Right renal cortex interstitium (tissue), 3 donors: ENCODE measurements at places on chromosomes 1 and 21. TPM values are rescaled to one million over a fixed set of nuclear protein-coding genes. Genes with fewer than 3 reads are reported as not detected.

BLACAT1 gene
- 2.7 TPM for polyA plus RNA-seq

DNA sequence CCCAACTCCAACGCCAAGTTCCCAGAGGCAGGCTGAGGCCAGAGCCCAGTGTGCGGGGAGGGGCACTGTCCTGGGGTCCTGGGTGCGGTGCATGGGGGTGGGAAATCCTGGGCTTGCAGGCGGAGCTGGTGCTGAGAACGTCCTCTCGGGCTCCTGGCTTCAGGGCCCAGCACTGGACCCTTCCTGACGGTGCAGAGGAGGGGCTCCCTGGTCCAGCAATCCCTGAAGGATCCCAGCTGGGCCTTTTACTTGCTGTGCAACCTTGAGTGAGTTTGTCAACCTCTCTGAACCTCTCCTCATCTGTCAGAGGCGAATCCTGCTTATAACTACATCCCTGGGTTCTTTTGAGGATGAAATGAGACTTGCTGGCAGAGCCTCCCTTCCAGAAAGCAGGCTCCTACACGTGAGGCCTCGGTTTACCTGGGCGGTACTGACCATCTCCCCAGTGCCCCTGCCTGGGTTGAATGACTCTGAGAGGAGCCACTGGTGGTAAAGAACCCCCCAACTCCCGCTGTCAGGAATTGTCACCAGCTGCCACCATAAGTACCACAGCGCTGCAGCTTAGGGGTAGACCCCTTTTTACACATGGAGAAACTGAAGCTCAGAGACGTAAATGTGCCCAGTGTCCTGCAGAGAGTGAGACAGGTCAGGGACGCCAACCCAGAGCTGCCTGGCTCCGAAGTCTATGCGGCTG, 77.3 kb downstream of the DHRS3 start:
- no peak for DNase-seq

DNA sequence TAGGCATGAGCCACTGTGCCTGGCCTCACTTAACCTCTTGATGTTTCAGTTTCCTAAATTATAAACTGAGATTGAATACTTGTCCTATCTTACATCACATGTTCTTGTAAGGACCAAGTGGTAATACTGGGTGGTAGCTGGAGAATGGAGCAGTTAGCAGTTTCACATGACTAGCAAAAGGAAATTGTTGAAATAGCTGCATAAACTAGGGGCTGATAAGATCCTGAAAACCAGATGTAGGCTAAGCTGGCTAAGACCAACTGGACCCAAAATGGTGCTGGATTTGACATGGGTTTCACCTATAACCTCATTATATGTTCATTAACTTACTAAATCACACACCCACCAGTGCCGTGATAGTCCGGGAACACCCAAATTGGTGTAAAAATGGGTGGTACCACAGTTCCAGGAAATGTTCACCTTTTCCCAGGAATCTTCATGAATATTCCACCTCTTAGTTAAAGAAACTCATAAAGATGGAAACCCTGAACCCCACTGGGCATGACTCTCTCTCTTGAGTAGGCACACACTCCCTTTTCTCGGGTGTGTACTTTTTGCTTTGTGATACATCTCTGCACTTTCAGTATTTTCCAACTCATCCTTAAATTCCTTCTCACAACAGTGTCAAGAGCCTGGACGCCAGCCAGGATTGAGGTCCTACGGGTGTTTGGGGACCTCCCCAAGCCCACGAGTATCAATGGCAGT, at the start of gene PAPPA2:
Gene PAPPA2 (plus strand): TSS at position 502 of the 705 bp plus-strand sequence. CDS start 93,148 bp downstream, outside the sequence.
- no peak for DNase-seq

SEC16B gene
- 3.1 TPM for polyA plus RNA-seq

GRCh38 chr21:42348762-42349161, 2.0 kb downstream of the TFF2 start:
- no peak for DNase-seq

RXFP4 gene
- 0.14 TPM for polyA plus RNA-seq

GFI1 gene
- 0.30 TPM for polyA plus RNA-seq

BCAN gene
- polyA plus RNA-seq, result 0.29 TPM

OR4F16 gene
- polyA plus RNA-seq, result not detected

GRCh38 chr21:44395260-44395659, 41.8 kb downstream of the TRPM2 start:
- DNase-seq, result no peak

DNA sequence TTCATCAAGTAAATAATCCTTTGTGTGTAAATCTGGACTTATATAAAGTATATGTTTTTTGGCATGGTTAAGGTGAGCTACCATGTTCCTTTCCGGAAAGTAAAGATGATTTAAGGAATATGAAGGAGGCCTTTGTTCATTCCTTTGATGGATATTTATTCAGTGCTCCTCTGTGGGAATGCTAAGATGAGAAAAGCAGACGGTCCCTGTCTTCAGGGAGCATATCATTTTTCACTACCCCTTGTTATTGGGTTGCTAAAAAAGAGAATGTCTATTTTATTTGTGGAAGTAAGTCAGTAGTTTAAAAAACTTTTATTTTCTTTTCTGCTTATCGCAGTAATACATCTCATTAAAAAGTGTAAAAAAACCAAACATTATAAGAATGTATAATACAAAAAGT, 35.1 kb upstream of the CNN3 start:
- DNase-seq, result no peak
